ENCODE measurements at places on chromosomes 3 and 15. TPM values are rescaled to one million over a fixed set of nuclear protein-coding genes. Genes with fewer than 3 reads are reported as not detected.

ISL2 gene
- total RNA-seq, result 6.6 TPM

OR5K2 gene
- total RNA-seq, result not detected

KY gene
- total RNA-seq, result 222 TPM

GPR27 gene
- total RNA-seq, result 5.1 TPM

BOC gene
- total RNA-seq, result 95.9 TPM

TRH gene
- total RNA-seq, result 0.62 TPM

GRCh38 chr3:71025516-71025915 is 558.0 kb downstream of the FOXP1 start:
- no peak for DNase-seq

DNA sequence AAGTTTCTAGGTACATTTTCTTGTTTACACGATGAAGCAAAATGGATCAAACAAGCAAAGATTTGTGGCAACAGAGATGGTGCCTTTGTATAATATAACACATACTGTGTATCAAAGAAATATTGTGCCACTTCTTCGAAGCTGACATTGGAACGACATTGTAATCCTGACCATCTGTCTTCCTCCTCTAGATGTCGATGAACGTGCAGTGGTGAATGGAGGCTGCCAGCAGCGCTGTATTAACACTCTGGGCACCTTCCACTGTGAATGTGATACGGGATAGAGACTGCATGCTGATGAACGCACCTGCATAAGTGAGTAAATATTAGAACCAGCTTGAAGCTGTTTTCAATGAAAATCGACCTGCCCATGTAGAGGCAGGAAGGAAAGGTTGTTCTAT is 613.3 kb upstream of the GOLIM4 start:
- no peak for DNase-seq

DNA sequence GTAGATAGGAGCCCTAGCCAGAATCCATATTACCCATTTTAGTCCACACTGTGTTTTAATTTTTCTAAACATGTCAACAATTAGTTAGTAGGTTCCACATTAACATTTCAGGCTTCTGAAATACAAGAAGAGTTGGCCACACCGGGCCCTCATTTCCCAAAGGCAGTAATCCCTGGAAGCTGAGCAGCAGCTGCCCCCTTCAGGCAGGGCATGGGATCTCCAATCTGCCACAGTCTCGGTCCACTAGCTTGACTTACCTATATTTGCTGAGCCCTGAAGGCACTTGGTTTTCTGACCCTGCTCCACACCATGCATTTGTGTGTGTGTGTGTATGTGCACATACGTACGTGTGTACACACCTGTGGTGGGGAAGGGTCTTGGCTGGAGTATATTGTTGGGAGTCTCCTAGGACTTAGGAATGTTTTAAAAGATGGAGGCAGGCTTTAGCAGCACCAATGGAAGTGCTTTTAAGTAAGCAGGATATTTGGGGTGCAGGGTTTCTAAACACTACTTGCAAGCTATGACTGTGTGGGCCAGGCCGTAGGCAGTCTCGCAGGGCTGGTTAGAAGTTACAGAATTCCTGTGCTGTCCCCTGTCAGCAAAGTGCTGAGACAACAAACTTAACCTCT is 71.2 kb upstream of the SOX14 start:
- no peak for DNase-seq

DNA sequence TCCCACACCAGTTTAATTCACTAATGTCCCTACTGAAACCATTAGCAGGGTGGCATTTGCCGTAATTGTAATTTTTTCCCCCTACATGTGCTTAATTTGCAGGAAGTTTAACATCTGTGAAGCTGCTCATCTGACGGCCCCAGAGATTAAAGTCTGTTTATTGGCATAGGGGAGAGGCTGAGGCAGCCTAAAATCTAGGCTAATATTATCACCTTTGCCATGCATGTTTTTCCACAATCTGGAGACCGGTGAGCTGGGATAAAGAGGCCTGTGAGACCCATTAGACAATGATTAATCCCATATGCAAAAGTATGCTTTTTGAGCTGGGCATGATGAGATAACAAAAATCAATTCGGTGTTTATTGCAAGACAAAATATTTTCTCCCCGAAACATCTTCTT is 561.2 kb upstream of the ALCAM start:
- DNase-seq, result no peak

- DNase-seq, result no peak
Observed at GRCh38 chr3:151293127-151293526, 14.8 kb upstream of the P2RY14 start.

- no peak for DNase-seq
Observed at GRCh38 chr3:58874248-58874741, 175.5 kb downstream of the CFAP20DC start.

DNA sequence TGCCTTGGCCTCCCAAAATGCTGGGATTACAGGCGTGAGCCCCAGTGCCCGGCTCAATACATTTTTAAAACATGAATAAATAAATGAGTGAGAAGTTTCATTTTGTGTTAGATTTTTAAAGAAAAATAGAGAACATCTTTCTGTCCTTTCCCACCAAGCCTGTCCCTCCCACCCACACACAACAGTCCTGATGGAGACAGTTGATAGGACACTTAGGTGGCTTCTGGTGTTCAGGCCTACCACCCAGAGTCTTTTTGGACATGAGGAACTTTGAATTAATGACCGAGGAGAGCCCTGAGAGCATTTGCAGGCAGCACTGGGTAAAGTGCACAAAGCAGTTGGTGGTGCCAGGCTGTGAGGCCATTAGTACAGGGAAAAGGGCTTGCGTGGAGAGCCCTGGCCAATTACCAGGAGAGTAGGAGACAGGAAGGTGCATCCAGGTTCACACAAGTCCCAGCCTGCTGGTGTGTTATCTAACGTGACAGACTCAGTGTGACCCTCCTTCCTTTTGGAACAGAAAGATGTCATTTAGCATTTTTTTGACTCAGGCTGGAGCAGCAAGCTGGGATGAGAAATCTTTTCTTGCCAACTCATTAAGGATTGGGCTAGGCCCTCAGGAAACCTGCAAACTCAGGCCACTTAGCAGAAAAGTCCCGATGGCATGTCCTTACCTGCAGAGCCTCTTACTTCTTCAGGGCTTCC is 103.6 kb downstream of the PDCD6IP start:
- no peak for DNase-seq

DNA sequence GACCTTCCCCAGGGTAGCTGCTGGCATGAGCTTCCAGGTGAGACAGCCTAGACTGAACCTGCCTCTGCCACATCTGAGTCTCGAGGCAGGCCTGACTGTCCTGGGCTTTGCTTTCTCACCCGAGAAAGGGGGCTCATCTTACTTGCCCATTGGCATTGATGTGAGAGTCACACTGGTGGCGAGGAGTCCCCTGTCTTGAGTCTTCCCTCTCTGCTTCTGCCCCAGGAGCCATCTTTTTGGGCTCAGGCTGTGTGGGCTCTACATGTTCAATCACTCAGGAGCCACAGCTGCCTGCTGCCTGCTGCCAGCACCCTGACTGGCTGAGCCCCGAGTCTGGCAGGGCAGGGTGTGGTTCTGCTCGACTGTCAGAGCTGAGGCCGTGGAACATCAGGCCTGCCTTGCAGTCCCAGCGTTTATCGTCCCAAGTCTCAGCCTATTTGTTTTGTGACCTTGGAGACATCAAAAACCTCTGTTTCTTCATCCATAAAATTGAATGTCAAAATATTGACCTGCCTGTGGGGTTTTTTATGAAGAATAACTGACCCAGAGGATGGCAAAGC is 132.5 kb downstream of the DNAJB8 start:
- DNase-seq, result peak; percentile 69

DNA sequence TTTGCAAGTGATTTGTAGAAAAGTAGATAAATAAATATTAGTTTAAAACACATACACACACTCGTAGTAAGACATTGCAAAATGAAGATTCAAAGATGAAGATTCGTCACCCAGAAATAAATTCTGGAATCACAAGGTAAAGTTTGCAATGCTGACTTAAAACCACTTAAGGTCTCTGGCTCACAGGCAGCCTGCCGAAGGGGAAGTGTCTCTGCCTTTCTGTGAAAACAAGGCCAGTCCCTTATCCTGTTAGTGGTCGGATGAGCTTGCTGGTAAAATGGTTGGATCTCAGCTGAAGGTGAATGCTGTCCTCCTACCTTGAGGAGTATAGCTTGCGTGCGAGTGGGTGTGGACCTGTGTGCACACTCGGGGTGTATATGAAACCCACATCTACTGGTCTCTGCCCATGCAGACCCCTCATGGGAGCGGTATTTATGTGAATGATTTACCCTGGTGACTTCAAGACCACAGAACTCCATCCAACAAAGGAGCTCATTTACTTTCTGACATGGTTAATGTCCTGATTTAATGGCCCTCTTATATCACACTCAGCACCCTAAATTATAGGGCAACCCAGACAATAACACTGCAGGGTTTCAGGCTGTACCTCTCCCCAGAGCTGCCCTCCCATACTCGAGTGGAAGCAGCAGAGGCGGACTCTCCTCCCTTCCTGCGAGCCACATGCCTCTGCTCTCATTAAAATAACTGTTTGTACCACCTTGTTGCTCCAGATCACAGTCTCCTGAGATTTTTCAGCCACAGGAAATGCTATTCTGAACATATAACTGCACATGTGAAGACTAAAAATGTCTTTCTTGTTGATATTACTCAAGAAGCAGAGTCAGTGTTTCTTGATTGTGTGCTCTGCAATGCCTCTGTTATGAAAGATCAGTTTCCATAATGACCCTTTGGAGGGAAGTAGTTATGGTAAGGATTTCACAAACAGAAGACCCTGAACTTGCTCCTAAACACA is 45.9 kb upstream of the ALDH1A3 start:
- no peak for DNase-seq

- peak; percentile 24 for DNase-seq
Observed at GRCh38 chr3:60399292-60399691, 852.0 kb downstream of the FHIT start.

DNA sequence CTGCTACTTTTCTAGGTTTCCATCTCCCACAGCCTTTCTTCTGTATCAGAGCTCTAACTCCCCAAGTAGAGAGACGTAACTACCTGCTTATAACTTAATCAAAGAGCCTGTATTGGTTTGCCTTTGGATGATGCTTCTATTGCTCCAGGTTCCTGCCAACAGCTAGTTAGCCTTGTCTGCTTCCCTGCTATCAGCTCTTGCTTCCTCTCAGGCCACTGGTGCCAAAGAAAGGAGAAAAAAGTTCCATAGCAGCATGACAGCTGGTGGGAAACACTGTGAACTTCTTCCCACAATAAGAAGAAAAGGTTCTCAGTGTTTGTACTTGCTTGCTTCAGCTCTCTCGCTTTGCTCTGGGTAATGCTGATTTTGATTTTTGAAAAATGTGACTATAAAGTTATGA is 206.6 kb downstream of the GBE1 start:
- DNase-seq, result peak; percentile 41

GRCh38 chr3:103085465-103085864 is 650.6 kb downstream of the ZPLD1 start:
- DNase-seq, result no peak

- peak; percentile 86 for DNase-seq
Observed at GRCh38 chr3:31004025-31004678, 109.7 kb upstream of the GADL1 start.

- DNase-seq, result no peak
Observed at GRCh38 chr15:72965671-72966070, 86.6 kb upstream of the NEO1 start.

GRCh38 chr3:104279617-104280016 is 1087.1 kb upstream of the ALCAM start:
- no peak for DNase-seq

All from tongue (tissue), 3 donors.